Cortex of kidney (tissue), 1 donor: ENCODE measurements at places on chromosomes 3 and 15.

DNA sequence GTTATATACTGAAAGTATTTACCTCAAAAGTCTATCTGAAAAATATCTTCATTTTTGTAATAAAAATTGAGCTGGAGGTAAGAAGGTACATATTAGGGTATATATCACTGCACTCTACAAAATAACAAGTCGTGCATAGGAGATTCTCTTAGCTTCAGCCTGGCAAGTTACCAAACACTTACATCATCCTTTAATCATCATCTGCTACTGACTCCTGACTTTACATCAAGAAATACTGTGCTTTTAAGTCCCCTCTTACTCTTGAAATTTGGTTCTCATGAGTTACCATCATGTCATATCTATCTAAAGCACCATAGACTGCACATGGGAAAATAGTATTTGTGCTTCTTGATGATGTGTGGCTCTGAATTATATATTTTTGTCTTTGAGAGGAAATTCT is 50.8 kb downstream of the LYSMD4 start:
- no peak for DNase-seq

DNA sequence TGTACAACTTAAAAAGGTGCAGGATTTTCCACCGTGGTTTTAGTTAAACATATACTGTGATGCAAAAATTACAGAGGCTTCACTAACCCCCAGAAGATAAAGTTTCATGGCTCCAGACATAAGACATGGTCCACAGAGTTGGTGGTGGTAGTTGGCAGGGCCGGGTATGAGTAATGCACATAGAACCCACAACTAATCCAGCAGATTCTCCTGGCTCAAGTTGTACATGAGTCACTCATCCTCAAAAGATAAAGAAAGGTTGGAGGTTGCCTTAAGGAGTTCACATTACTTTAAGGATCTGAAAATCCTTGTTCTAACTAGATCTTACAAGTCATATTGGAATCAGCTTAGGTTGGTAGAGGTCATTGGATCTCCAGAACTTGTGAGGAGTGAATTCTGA is 98.3 kb upstream of the ZBTB20 start:
- no peak for DNase-seq

GRCh38 chr3:122394173-122394572 is 10.2 kb downstream of the FAM162A start:
- DNase-seq, result no peak

DNA sequence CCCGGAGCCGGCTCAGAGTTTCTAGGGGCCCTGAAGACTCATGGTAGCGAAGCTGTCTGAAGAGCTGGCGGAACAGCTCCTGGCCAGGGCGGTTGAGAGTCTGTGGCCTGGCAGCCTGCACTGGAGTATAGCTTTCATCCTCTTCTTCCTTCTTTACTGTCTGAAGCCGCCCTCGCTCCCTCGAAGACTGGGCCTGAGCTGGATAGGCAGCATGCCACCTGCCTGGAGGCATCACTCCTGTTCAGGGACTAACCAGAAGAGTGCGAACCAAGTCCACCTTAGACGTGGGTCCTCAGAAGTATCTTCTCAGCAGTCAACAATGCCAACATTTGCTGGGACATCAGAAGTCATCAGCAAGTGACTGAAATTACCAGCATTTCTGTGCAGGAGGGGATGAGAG is 22.2 kb downstream of the ZNF445 start:
- DNase-seq, result no peak

GRCh38 chr15:81253846-81254245 is 57.2 kb downstream of the IL16 start:
- DNase-seq, result no peak

DNA sequence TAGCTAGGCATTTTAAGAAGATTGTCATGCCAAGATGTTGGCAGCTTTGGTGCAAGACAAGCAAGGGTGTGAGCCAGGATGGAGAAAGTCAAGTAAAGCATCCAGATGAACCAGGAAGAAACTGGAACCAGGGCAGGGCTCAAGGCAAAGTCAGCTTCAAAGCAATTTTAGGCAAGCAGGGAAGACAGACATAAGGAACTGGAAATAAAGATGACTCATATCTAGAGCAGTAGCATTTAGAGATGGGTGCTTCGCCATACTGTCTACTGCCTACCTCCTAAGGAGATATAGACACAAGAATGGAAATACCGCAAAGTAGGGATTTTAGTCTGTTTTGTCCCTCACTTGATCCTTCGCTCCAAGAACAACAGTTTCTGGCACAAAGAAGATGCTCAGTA is 59.9 kb downstream of the RYR3 start:
- DNase-seq, result no peak

DNA sequence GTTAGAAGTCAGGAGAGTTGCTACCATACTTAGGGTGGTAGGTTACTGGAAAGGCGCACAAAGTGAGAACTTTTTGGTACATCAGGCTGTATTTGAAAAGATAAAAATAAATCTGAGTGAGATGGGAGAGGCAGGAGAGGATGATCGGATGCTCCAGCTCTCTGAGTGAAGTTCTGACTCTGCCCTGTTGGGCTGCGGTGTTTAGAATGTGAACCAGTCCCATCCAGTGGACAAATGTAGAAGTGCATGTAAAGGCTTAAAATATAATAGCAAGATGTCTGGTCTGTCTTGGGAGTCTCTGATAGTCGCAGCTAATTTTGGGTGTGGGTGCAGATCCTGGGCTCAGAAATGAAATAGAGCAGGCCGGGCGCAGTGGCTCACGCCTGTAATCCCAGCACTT is 30.4 kb downstream of the ACKR2 start:
- DNase-seq, result no peak

- no peak for DNase-seq
These were observed 12.1 kb downstream of the SEMA3F start for GRCh38 chr3:50167069-50167840.

DNA sequence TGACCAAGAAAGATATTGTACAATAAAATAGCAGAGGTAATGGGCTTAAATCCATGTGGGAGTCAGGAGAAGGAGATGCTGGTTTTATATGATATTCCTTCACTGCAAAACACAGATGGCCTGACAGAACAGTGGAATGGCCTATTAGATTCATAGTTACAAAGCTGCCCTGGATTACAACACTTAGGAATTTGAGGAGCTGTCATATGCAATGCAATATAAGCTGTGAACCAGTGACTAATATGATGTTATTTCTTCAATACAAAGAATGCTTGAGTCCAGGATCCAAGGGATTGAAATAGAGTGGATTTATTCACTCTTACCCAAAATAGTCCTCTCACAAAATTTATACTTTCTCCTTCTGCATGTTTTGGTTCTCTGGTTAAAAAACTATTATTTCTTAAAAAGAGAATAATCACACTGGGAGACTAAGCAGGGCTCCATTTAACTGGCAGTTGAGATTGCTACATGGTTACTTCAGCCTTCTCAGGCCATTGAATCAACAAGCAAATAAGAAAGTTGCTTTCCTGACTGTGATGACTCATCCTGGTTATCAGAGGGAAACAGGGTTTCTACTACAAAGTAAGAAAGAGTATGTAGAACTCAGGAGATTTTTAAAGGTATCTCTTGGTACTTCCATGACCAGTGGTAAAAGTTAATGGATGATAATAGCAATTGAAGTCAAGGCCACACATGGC is 79.8 kb upstream of the ZPLD1 start:
- no peak for DNase-seq

GRCh38 chr15:86802244-86802643 is 722.6 kb downstream of the AGBL1 start:
- no peak for DNase-seq

GRCh38 chr15:50353251-50353974 is 1.6 kb downstream of the GABPB1 start:
- no peak for DNase-seq

- no peak for DNase-seq
These were observed at the start of gene NR2E3 for GRCh38 chr15:71810256-71811035. TSS of gene NR2E3 (plus strand) at chr15:71810554. CDS start at chr15:71810744, 190 bp downstream.

GRCh38 chr3:23430781-23431398 is 227.8 kb downstream of the UBE2E2 start:
- DNase-seq, result no peak

DNA sequence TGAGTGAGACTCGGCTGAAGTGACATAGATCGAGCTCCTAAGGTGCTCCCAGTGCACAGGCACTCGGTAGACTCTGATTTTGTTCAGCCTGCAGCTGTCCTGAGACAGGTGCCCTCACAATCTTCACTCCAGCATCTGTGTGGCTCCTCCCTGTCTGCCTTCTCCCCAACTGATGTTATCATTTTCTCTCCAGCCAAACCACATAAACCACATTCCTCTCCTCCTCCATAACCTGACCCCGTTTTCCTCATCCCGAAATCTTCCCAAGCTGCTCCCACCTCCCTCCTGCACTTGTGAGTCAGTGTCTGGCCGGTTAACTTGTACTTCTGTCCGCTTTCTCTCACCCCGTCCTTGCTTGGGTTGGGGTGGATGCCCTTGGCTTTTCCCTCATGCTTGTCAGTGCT is 93.3 kb upstream of the HACD2 start:
- no peak for DNase-seq

DNA sequence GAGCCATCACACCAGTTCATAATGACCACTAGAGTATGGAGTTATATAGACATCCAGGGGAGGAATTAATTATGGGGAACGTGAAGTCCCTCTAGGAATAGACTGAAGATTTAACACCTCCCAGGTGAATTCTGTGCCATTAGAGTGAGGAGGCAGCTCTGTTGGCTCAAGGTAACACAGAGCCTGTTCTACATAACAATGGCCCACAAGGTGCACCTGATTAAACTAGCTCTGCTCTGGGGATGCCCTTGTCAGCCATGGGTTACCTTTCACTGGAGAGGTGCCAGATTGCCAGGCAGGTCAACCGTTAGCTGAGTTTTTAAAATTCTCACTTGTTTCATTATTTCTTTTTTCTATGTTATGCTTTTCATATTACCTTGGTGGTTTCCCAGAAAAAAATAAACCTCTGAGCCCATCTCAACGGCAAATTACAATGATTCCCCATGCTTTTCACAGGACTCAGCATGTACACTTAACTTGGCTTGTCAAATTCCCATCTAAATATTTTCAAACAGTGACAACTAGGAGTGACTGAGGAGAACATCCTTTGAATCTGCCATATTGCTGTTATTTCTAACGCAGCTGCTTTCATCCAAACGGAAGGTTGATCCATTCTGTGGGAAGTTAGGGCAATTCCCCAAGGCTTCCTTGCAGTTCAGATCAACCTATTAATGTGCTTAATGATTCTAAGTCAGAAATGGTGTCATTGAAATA is 512.9 kb downstream of the MCTP2 start:
- DNase-seq, result no peak

DNA sequence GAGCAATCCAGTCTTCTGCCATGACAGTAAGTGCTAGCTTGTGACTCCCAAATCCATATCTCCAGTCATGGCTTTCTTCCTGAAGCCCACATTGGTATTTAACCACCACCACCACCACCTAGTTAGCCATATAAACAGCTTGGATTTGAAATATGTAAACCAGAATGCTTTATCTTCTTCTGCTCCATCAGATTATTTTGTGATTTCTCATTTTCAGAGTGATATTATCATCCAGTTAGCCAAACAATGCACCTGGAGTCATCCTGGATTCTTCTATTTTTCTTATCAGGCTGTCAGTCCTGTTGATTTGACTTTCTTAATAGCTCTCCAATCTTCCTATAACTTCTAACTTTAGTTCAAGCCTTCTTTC is 124.3 kb upstream of the PTX3 start:
- no peak for DNase-seq
